ENCODE measurements at places on chromosomes 1 and 21. TPM values are rescaled to one million over a fixed set of nuclear protein-coding genes. Genes with fewer than 3 reads are reported as not detected.
A peak's percentile ranks its signal among the peaks of the same experiment; 100 is the strongest.

The AMY2A gene
- not detected for total RNA-seq

The GJC2 gene
- total RNA-seq, result 0.16 TPM

The IL10RB gene
- 32.5 TPM for total RNA-seq

The PROK1 gene
- total RNA-seq, result not detected

The NEK7 gene
- 49.2 TPM for total RNA-seq

The BCAR3 gene
- 34.5 TPM for total RNA-seq

The CSF1 gene
- 4.0 TPM for total RNA-seq

The LCE3B gene
- total RNA-seq, result not detected

The C1QTNF12 gene
- not detected for total RNA-seq

The CITED4 gene
- total RNA-seq, result 0.55 TPM

The SYDE2 gene
- total RNA-seq, result 2.0 TPM

The CELA2A gene
- total RNA-seq, result not detected

The NEXN gene
- total RNA-seq, result 0.45 TPM

The MIGA1 gene
- total RNA-seq, result 14.4 TPM

The FALEC gene
- not detected for total RNA-seq

GRCh38 chr1:55441489-55441888, 226.3 kb upstream of the USP24 start:
- no peak for DNase-seq

DNA sequence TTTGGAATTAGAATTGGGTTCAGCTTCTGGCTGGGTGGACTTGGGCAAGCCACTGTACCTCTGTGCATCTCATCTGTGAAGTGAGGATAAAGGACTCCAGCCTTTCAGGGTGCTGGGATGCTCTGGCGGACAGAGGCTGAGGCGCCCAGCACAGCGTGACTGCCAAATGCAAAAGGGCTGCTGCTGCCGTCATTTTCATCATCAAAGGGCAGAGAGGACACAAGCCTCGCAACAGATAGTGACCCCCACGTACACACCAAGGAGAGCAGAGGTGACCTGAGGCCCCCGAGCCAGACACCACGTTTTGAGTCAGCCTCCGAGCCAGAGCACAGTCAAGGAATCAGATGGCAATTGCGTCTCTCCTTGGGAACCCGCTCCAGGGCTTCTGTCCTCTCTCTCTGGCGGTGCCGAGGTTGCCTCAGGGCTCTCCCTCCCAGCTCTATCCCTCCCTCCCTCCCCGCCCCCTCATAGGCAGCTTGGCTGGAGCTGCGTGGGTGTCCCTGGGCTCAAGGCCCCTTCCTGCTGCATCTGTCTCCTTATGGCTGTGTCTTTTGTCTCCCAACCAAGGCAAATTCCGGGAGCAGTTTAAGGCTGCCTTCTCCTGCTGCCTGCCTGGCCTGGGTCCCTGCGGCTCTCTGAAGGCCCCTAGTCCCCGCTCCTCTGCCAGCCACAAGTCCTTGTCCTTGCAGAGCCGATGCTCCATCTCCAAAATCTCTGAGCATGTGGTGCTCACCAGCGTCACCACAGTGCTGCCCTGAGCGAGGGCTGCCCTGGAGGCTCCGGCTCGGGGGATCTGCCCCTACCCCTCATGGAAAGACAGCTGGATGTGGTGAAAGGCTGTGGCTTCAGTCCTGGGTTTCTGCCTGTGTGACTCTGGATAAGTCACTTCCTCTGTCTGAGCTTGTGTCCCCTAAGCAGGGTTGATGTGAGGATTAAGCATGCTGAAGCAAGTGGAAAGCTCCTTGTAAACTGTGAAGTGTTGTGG, 9.0 kb downstream of the HCRTR1 start:
- DNase-seq, result no peak

DNA sequence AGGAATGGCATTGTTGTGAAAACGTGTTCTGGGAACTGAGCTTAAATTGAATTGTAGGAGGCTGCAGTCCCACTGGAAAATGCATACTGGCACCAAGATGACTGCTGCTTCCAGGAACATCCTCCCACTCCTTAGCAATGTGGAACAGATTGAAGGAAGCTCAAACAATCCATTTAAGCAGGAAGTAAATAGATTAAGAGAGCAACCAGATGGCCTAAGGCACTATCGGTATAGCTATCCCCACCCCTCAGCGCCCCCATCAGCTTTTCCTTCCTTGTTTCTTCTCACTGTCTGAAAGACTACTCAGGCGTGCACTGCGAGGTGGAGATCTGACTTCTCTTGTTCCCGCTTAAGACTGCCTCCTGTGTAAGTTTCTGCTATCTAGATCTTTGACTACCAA, 4.0 kb upstream of the IFI16 start:
- DNase-seq, result no peak

DNA sequence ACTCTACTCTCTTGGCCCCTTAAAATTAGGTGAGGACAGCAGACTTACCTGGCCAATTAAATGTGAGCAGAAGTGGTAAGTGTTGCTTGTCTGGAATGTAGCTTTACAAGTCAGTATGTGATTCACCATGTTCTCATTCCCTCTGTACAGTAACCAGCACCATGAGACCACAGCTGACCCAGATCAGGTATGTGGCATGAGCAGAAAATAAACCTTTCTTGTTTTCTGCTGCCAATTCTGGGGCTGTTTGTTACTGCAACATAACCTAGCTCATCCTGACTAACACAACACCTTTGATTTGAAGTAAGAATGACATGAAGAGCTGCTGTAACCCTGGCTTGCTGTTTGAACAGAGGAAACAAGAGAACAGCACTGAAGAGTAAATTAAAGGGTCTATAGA, 24.9 kb downstream of the ITPKB start:
- no peak for DNase-seq

GRCh38 chr1:80666073-80666472, 1134.7 kb upstream of the ADGRL2 start:
- DNase-seq, result no peak

GRCh38 chr1:9825093-9826074, 1.6 kb upstream of the CLSTN1 start:
- DNase-seq, result peak; percentile 41

GRCh38 chr1:29629814-29630516, 393.6 kb downstream of the PTPRU start:
- no peak for DNase-seq

DNA sequence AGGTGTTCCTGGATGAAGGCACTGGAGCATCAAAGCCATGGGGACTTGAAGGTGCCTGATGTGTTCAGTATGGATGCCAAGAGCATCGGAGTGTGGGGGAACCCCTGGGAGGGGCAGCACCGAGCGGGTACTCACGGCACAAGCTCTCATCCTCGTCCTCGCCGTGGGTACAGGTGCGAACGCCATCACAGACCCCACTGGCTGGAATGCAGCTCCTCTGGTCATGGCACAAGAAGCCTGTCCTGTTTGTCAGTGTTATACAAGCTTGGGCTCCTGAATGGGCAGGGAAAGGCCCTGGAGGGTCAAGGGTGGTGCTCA, 6.0 kb downstream of the LDLRAD1 start:
- DNase-seq, result no peak

GRCh38 chr1:3564921-3565831, 46.1 kb downstream of the MEGF6 start:
- DNase-seq, result peak; percentile 17

DNA sequence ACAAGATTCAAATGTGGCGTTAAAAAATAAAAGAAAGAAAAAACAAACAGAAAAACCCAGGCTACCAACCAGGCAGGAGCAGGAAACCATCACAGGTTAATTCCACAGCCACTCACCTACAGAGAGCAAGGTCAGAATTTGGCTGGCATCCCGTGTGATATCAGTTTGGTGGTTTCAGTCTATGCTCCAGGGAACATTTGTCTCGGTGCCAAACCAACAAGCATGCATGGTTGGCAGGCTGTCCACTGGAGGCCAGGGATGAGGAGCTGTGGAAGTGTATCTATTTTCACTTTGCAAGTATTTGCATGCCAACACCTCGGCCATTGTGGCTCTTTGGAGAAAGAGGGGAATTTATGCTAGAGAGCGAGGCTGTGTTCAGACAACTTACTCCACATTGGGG, 53.1 kb upstream of the PROX1 start:
- DNase-seq, result no peak

- no peak for DNase-seq
Observed at GRCh38 chr1:232249339-232249738, 380.6 kb downstream of the SIPA1L2 start.

GRCh38 chr1:200351826-200352549, 57.8 kb downstream of the ZNF281 start:
- DNase-seq, result peak; percentile 14

DNA sequence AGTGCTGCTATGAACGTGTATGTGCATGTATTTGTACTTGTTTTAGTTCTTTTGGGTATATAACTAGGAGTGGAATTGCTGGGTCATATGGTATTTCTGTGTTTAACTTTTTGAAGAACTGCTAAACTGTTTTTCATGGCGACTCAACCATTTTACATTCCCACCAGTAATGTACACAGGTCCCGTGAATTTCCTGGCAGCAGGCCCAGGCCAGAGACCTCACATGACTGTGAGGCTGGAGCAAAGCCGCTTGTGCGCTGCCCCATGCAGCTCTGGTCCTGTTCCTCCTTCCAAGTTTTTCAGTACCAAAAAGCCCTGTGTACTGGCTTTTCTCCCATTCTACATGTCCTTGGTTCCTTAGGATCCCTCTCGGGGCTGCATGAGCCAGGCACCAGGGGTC, 29.6 kb downstream of the ACOT11 start:
- peak; percentile 89 for DNase-seq

- DNase-seq, result no peak
Observed at GRCh38 chr1:165633614-165634013, 2.6 kb downstream of the MGST3 start.

- no peak for DNase-seq
Observed at GRCh38 chr1:204859861-204860267, 10.8 kb upstream of the NFASC start.
